H9 (cell line): ENCODE measurements at places on chromosomes 3 and 15. TPM values are rescaled to one million over a fixed set of nuclear protein-coding genes. Genes with fewer than 3 reads are reported as not detected.
A peak's percentile ranks its signal among the peaks of the same experiment; 100 is the strongest.

The LEKR1 gene
- 0.22 TPM in 1 of 2 replicates, not detected in the other for total RNA-seq

DNA sequence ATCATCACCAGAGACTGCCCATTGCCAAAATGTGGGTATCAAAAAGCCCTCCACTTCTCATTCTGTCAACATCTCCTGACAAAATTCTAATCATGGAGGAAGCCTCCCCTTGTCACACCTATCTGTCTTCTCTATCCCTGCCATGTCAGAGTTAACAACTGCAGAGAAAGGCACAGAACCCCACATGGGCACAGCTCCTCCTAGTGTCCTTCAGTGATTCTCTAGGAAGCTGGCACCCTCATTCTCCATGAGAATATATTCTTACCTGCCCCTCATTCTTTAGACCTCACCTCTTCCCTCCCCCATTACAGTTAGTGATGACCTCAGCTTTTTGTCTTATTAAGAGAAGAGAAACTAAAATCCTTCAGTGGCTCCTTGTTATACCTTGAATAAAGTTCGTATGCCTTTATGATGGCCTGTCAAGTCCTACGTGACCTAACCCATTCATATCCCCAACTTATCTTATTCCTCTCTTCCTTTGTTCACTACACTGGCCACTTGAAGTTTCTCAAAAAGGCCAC lies 44.6 kb downstream of the NME9 start:
- no peak overlapping the region for H3K4me3 ChIP-seq
- peaks cover 11% of the 10 kb centered on the region for H3K36me3 ChIP-seq
- H3K4me1 ChIP-seq, result no peaks in the 10 kb centered on the region
- H3K27ac ChIP-seq, result no peak overlapping the region
- no peak for DNase-seq
- no peaks in the 10 kb centered on the region for H3K27me3 ChIP-seq

GRCh38 chr15:75112278-75112847 lies 89.0 kb downstream of the PPCDC start:
- H3K36me3 ChIP-seq, result no peaks in the 10 kb centered on the region
- no peak overlapping the region for H3K27ac ChIP-seq
- no peaks in the 10 kb centered on the region for H3K27me3 ChIP-seq
- H3K4me3 ChIP-seq, result no peak overlapping the region

The KIF7 gene
- total RNA-seq, result 22.0 and 23.4 TPM in 2 replicates

DNA sequence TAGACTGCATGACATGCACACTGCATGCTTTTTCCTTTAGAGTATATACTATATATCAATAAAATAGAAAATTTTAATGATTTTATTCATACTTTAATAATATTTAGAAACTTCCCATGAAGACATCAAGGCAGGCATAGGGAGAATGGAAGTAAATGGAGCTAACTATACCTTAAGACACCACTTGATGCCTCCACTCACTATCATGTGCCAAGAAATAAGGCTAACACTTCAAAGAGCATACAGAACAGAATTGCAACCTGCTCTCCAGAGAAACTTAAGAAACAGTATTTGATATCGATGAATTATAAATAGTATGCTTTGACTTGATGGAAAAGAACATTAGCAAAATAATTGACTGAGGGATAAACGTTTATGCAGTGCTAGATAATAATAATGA lies 192.6 kb upstream of the MBNL1 start:
- H3K4me1 ChIP-seq, result no peaks in the 10 kb centered on the region
- H3K27ac ChIP-seq, result no peak overlapping the region
- no peak for DNase-seq
- peaks cover 11% of the 10 kb centered on the region; the same call in 1 of the 2 replicates for H3K36me3 ChIP-seq
- H3K27me3 ChIP-seq, result no peaks in the 10 kb centered on the region

DNA sequence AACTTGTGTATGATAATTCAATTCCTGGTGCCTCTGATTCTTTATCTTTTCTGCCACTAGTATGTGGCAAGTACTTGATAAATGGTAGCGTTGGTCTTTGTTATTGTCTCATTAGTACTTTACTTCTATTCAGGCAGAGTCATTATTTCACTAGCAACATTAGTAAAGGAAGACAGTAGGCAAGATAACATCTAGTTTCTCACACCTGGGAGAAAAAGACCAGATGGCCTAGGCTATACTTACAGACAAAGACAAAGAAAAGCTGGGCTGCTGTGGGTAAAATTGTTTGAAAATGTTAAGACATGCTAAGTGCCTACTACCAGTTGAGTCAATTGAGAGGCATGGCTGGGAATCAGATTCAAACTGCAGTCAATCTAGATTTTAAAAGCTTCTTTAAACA lies 198.7 kb upstream of the CMC1 start:
- no peaks in the 10 kb centered on the region for H3K27me3 ChIP-seq
- H3K4me1 ChIP-seq, result no peaks in the 10 kb centered on the region
- no peak for DNase-seq
- no peaks in the 10 kb centered on the region for H3K36me3 ChIP-seq
- no peak overlapping the region for H3K27ac ChIP-seq
- H3K4me3 ChIP-seq, result no peak overlapping the region

GRCh38 chr3:33636125-33636850 lies 81.8 kb downstream of the CLASP2 start:
- no peak overlapping the region for H3K4me3 ChIP-seq
- no peak for DNase-seq
- no peak overlapping the region for H3K27ac ChIP-seq
- H3K27me3 ChIP-seq, result no peaks in the 10 kb centered on the region
- 0 out of 3 replicates have a peak, but pooled peaks cover 5% of the 10 kb centered on the region for H3K36me3 ChIP-seq
- H3K4me1 ChIP-seq, result peaks cover 3% of the 10 kb centered on the region; the same call in 1 of the 2 replicates

- H3K27ac ChIP-seq, result no peak overlapping the region
- H3K4me1 ChIP-seq, result no peaks in the 10 kb centered on the region
- no peaks in the 10 kb centered on the region for H3K36me3 ChIP-seq
- H3K27me3 ChIP-seq, result no peaks in the 10 kb centered on the region; the same call in 1 of the 2 replicates
Measured at GRCh38 chr3:56775838-56776555, 25.8 kb downstream of the ARHGEF3 start.

DNA sequence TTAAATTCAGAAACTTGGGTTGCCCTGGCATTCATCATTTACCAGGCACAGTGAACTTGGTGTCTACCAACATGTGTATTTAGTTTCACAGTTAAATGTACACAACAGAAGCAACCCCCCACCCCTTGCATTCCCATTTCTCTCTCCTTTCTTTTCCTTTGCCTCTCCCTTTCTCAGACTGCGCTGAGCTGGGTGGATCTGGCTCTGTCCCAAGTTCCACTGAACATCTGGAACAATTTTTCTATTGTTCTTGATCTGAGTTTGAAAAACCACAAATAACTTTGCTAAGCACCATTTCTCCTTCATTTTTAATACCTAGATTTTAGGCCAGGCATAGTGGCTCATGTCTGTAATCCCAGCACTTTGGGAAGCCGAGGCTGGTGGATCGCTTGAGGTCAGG lies 242.2 kb downstream of the ABHD5 start:
- H3K36me3 ChIP-seq, result no peaks in the 10 kb centered on the region; the same call in 2 of the 3 replicates
- no peak overlapping the region for H3K4me3 ChIP-seq
- no peak overlapping the region for H3K27ac ChIP-seq

DNA sequence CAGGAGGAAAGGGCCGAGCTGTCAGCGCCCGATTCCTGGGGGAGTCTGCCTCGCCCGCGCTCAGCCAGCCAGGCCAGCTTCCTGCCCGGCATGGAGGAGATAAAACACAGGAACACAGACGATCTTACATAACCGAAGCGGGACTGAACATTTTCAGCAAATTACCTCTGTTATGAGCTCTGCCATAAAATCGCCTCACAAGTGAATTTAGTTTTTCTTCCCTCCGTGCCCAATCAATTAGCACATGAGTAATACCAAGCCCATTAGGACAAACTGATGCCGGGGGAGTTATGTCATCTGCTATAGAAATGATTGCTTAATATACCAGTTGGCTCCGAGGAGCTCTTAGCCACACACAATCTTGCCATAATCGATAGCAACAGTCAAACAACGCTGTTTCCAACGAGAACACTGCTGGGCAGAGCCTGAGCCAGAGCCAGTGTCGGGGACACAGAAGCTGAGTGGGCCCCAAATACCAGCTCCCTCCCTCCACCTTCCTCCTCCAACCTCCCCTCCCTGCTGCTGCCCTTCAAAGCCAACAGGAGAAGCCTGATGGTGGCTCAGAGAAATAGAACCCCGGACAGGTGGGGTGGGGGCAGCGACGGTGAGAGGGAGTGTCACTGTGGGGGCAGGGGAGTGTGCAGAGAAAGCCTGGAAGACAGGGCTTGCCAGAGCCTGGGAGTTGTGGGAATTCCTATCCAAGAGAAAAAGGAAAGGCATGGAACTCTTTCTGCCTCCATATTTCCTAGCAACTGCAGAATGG lies 279.4 kb upstream of the TLE3 start:
- peak; percentile 35 for DNase-seq
- no peak overlapping the region for H3K27ac ChIP-seq
- no peaks in the 10 kb centered on the region; the same call in 1 of the 2 replicates for H3K27me3 ChIP-seq
- H3K4me1 ChIP-seq, result peaks cover 2% of the 10 kb centered on the region; the same call in 1 of the 2 replicates
- H3K36me3 ChIP-seq, result peaks cover 5% of the 10 kb centered on the region

- DNase-seq, result no peak
- H3K27me3 ChIP-seq, result no peaks in the 10 kb centered on the region
- no peak overlapping the region for H3K4me3 ChIP-seq
- H3K27ac ChIP-seq, result no peak overlapping the region
Measured at GRCh38 chr3:7841451-7841850, 660.2 kb upstream of the LMCD1 start.

The RPL4 gene
- 3,988 and 4,137 TPM in 2 replicates for total RNA-seq

The CCR3 gene
- not detected in 2 replicates for total RNA-seq

DNA sequence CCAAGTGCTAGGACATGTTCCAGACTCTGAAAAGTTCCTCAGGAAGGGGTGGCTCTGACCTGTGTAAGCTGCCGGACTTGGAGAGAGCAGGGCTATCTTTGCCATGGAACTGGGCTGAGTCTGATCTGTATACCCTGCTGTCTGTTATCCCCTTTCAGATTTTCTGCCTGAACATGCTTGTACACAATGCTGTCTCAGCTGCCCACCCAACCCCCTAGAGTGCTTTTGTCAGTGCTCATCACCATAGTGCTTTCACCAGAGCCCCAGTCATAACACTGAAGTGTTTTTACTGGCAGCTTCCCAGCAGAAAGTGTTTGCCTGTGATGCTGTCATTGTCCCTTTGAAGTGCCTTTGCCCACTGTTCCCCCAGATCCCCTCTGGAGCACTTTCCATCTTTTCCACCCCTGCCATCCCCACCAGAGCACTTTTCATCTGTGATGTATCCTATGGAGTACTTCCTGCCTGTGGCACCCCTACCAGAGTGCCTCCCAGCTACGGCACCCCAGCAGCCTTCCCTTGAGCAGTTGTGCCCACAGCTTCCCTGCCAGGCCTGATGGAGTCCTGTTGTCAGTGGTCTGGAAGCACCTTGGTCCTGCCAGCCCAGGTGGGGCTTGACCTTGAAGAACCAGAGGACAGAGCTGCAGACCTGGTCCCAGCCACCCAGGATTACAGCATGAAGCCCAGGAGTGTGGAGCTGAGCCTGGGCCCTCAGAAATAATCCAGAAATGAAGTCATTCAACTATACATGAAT lies 397.7 kb downstream of the DIPK2A start:
- no peaks in the 10 kb centered on the region for H3K27me3 ChIP-seq
- no peak overlapping the region for H3K27ac ChIP-seq
- H3K4me1 ChIP-seq, result no peaks in the 10 kb centered on the region; the same call in 1 of the 2 replicates
- no peak for DNase-seq
- peaks cover 22% of the 10 kb centered on the region for H3K36me3 ChIP-seq
- H3K4me3 ChIP-seq, result no peak overlapping the region

The BFSP2 gene
- total RNA-seq, result not detected in 2 replicates

DNA sequence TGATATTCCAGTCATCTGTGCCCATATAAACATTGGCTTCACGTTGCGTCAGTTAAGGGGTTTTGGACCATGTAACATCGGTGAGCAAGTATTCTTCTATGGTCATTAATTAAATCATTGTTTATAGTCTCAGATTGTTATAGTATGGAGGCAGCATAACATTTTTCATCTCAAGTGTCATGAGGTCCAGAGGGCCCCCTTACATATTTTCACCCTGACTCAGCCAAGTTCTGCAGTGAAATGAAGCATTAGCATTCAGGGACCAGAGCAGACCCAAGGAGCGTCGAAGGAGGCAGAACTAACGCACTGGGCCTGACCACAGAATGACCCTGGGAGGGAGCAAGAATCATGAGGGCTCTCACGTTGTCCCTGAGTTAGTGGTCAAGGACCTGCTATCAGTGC lies 171.5 kb downstream of the LRTM1 start:
- H3K4me3 ChIP-seq, result no peak overlapping the region
- H3K4me1 ChIP-seq, result peaks cover 2% of the 10 kb centered on the region; the same call in 1 of the 2 replicates
- H3K36me3 ChIP-seq, result peaks cover 10% of the 10 kb centered on the region
- no peaks in the 10 kb centered on the region for H3K27me3 ChIP-seq

- no peaks in the 10 kb centered on the region for H3K27me3 ChIP-seq
- no peak overlapping the region for H3K27ac ChIP-seq
- no peak for DNase-seq
- H3K4me1 ChIP-seq, result no peaks in the 10 kb centered on the region
- no peak overlapping the region for H3K4me3 ChIP-seq
Measured at GRCh38 chr3:11131371-11131770, 22.9 kb upstream of the HRH1 start.

The PLSCR5 gene
- total RNA-seq, result not detected in 2 replicates

DNA sequence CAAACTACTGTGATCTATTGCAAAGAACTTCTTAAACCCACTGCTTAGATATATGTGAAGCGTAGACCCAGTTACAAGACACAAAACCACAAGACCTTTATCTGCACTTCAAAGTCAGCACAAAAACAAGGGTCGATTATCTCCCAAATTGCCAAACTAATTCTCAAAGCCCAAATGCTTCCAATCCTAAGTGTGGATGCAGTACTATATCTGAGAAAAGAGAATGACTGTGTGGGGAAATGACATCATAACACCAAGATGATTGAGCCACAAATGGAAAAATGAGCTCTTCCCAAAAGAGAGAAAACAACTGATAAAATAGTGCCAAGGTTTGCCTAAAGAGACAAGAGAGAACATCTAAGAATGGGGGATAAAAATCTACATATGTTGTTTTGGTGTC lies 86.2 kb downstream of the MEIS2 start:
- DNase-seq, result no peak
- H3K27me3 ChIP-seq, result no peaks in the 10 kb centered on the region
- H3K36me3 ChIP-seq, result no peaks in the 10 kb centered on the region
- no peak overlapping the region for H3K4me3 ChIP-seq
- no peaks in the 10 kb centered on the region for H3K4me1 ChIP-seq
- H3K27ac ChIP-seq, result no peak overlapping the region

DNA sequence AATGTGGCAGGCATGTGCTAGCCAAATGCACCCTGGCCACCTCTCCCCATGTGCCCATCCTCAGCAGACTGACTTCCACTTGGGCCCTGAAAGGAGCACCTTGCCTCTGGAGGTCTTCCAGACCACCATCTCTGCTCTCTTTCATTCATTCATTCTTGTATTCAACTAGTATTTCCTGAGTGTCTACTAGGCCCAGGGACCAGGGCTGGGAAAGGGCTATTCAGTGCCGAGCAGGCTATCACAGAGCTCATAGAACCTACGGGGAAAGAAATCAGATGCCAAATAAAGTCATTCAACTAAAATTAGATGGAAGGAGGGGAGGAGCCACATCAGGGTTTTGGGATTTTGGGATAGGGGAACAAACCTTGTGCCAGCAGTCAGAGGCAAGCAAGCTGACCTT lies 18.9 kb downstream of the PRR23A start:
- H3K4me3 ChIP-seq, result no peak overlapping the region
- DNase-seq, result no peak
- no peaks in the 10 kb centered on the region for H3K36me3 ChIP-seq
- no peaks in the 10 kb centered on the region for H3K4me1 ChIP-seq
